Left ventricle myocardium inferior (tissue), 1 donor: ENCODE measurements at places on chromosomes 4 and X. TPM values are rescaled to one million over a fixed set of nuclear protein-coding genes. Genes with fewer than 3 reads are reported as not detected.

- no peaks in the 10 kb centered on the region for H3K36me3 ChIP-seq
- DNase-seq, result no peak
- no peak overlapping the region for H3K27ac ChIP-seq
- peak overlapping the region; percentile 58 for H3K4me3 ChIP-seq
Measured at GRCh38 chrX:20116087-20116576, 575 bp downstream of the MAP7D2 start.

GRCh38 chr4:120156120-120156718, 89.6 kb upstream of the MAD2L1 start:
- no peak overlapping the region for H3K4me3 ChIP-seq
- no peaks in the 10 kb centered on the region for H3K36me3 ChIP-seq
- no peaks in the 10 kb centered on the region for H3K4me1 ChIP-seq
- no peaks in the 10 kb centered on the region for H3K27me3 ChIP-seq

DNA sequence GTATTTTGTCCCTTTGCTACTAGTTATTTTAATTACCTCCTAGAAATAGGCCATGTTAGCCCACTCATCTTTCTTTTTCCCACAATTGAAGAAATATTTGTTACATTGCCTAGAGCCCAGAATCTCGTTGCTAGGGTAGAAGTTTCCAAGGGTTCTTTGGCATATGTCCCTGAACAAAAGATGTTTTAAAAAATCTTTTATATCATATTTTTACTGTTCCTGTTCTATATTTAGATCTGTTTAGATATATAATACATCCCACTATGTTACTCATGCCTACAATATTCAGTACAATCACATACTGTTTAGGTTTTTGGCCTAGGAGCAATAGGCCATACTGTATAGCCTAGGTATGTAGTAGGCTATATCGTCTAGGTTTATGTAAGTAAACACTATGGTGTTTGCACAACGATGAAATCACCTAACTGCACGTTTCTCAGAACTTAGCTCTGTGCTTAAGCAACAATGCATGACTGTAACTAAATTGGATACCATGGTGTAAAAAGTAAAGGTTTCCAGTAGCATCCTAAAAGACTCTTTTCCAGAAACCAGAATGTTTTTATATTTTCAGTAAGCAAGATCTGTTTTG, 236.0 kb upstream of the SLIT2 start:
- no peaks in the 10 kb centered on the region for H3K4me1 ChIP-seq
- H3K4me3 ChIP-seq, result no peak overlapping the region
- DNase-seq, result no peak
- H3K36me3 ChIP-seq, result no peaks in the 10 kb centered on the region
- H3K27me3 ChIP-seq, result no peaks in the 10 kb centered on the region

The REPS2 gene
- total RNA-seq, result 7.6 TPM

DNA sequence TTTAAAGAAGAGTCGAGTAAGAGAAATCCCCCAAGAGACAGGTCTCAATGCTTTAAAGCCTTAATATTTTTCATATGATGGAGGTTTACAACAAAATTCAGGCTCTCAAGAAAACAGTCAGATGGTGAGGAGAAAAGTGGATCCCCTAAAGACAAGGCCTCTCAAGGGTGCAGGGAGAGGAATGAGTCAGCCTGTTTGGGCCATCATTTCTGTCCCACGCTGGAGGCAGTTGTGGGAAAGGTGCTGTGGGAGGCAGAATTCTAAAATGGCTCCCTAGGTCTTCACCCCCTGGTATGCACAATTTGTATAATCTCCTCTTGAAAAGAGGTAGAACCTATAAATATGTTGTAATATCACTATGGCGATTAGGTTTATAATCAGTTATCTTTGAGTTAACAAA, 4.6 kb upstream of the TIFA start:
- peaks cover 9% of the 10 kb centered on the region for H3K4me1 ChIP-seq
- no peaks in the 10 kb centered on the region for H3K27me3 ChIP-seq
- no peak for DNase-seq
- H3K27ac ChIP-seq, result no peak overlapping the region
- no peaks in the 10 kb centered on the region for H3K36me3 ChIP-seq

DNA sequence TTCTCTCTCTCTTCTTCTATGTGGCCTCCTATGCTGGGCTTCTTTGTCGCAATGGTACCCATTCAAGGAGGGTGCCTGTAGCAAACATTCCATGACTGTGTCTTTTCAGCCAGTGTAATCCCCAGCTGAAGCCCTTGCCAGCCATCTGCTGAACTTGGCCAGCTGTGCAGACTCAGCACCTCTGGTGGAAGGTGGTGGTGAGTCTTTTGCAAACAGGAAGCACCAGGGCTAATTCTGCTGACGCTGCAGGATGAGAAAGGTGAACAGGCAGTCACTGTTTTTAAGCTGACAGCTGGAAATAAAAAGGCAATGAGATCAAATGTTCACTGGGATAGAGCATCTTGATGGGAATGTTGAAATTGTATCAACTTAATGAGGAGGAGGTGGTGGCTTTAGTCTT, 298.7 kb upstream of the CLNK start:
- DNase-seq, result no peak
- H3K4me1 ChIP-seq, result no peaks in the 10 kb centered on the region
- H3K36me3 ChIP-seq, result no peaks in the 10 kb centered on the region
- peaks cover 10% of the 10 kb centered on the region for H3K27me3 ChIP-seq
- H3K27ac ChIP-seq, result no peak overlapping the region
- no peak overlapping the region for H3K4me3 ChIP-seq

The ITGB1BP2 gene
- total RNA-seq, result 111 TPM
